Esophagus muscularis mucosa (tissue), 4 donors: ENCODE measurements at places on chromosomes 3 and 15. TPM values are rescaled to one million over a fixed set of nuclear protein-coding genes. Genes with fewer than 3 reads are reported as not detected.

- no peak for DNase-seq
Observed at GRCh38 chr3:154148541-154148940, 27.4 kb downstream of the ARHGEF26 start.

- DNase-seq = no peak
Observed at GRCh38 chr15:101723171-101723873, 951 bp downstream of the TARS3 start.

DNA sequence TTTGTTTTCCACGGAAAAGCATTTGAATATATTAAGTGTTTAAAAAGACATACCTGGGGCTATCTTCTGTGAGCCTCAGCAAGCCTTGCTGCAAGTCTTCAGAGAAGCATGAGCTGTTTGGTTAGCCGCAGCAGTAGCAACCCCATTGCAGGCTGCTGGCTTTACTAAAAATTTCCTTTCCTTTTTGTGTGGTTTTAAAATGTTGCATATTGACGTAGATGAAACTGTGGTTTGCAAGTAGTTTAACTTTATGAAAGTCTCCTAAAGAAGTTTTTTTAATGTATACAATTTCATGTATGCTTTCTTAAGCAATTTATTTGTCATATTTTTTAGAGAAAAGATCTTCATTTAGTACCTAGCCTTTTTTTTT lies at the start of gene GPR171:
Gene GPR171, minus strand, starts transcription at position 166 of the 370 bp plus-strand sequence. CDS start 3,830 bp downstream, outside the sequence.
- no peak for DNase-seq

DNA sequence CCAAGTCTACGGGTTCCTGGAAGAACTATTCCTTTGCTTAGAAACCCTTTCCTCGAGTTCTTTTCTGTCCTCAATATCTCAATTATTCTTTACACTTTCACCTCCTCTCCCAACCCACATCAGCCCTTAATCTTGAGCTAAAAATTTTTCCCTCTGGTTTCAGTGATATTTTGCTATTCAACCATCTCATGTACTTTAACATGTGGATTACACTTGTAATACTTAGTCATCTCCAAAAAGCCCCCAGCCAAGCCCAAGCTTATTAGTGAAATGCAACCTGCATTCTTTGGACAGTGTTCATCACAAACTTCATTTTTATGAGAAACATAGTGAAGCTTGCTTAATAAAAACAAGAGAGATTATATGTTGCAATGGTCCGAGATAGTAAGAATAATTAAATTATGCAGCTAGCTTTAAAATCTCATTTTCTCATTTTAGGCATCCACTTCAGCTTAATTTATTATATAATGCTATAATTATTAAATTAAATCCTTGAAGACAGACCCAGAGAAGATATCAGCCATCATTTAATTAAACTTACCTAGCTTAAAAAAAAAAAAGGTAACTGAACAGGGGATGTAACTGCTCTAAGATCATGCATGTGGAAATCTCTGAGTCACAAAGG lies 534.5 kb upstream of the TBL1XR1 start:
- DNase-seq = no peak

DNA sequence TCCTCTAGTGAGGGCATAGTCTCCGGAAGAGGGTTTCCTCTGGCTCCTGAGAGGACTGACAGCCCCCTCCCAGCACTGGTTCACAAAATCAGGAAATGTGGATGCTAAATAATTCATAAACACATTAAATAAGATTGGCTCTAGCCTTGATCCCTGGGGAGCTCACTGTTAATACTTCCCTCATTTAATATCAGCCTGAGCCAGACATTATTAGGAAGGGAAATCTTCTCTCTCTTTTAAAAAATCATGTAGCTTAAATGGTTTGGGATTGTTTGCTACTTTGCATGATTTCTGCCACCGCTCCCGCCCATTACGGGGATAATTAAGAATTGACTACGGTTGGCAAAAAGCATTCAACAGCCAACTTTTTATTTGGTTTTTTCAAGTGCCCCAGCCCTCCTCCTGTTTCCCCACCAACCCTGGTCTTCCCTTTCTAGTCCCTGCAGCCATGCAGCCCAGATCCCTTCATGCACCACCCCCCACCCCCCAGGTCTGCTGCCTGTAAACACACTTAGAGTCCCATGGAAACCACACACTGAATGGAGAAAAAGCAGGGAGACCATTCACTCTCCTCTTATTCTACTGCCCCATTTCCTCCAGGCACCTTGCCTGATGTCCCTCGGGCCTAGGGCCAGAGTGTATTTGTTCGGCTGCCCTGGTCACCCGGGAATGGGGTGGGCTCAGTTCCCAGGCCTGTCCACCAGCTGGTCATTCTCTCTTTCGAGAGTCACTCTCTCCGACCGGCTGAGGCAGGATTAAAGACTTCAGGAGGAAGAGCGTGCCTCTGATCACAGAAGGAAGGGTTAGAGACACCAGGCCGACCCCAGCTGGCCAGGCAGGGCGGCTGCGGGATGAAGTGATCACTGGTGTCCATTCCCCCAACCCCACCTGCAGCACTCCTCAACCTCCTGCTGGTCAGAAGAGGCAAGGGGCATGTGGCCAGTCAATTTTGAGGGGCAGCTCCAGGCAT lies 45.1 kb downstream of the SEMA5B start:
- no peak for DNase-seq

DNA sequence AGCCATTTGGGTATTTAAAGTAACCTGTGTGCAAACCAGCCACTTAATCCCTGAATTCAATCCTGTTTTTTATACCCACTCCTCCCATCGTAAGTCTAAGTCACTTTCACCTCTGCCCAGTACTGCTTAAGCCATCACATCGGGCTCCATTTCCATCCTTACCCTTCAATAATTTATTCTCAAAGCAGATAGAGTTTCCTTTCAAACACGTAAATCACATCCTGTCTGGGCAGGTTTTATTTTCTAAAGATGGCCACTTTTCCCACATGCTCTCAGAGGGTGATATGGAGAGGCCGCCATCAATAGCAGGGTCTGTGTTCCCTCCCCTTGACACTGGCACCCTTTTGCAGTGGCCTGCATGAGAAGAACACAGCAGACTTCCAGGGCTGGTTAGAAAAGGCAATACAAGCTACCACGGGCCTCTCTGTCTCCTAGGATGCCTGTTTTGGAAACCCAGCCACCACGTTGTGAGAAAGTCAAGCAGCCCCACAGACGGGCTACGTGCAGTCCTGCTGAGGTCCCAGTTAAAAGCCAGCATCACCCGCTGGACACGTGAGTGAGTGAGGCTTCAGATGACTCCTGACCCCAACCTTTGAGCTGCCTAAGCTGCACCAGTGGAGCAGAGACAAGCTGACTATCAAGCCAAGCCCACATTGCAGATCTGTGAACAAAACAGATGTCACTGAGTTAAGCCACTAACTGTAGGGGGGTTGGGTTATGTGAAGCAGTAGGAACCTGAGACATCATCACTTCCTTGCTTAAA lies 241.8 kb upstream of the SLCO3A1 start:
- DNase-seq = peak; percentile 37

DNA sequence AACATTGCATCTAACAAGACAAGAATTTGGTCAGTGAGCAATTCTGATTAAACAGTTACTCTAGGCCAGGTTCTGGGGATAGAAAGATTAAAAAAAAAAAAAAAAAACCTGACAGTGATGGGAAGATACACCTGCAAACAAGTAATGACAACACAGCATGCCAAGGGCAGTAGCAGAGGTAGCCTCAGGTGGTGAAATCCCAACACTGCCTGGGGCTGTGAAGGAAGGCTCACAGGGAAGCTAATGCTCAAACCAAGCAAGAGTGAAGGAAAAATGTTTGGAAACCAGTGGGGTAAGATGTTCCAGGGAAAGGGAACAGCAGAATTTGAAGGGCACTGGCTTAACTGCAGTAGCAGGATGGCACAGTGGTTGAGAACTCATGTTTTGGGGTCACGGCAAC lies 8.9 kb downstream of the RTP2 start:
- DNase-seq = no peak

- no peak for DNase-seq
Observed at GRCh38 chr15:47429376-47429775, 287.9 kb upstream of the SEMA6D start.

DNA sequence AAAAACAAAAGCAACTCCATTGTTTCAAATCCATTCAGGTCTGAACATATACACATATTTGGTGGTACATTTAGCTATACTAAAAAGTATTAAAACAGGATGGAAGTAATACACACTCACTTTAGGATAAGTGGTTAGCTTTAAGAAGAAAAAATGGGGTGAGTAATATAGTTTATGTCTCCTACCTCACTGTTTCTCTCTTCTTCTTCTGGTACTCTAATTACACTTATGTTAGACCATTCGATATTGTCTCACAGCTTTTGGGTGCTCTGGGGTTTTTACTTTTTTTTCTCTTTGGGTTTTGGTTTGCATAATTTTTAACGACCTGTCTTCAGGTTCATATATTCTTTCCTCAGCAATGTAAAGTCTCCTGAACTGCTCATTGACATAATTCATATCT lies 75.4 kb upstream of the AKAP13 start:
- no peak for DNase-seq

GRCh38 chr3:5276934-5277333 lies 89.4 kb downstream of the EDEM1 start:
- peak; percentile 37 for DNase-seq

GRCh38 chr3:72960812-72961518 lies 35.6 kb upstream of the PPP4R2 start:
- no peak for DNase-seq

DNA sequence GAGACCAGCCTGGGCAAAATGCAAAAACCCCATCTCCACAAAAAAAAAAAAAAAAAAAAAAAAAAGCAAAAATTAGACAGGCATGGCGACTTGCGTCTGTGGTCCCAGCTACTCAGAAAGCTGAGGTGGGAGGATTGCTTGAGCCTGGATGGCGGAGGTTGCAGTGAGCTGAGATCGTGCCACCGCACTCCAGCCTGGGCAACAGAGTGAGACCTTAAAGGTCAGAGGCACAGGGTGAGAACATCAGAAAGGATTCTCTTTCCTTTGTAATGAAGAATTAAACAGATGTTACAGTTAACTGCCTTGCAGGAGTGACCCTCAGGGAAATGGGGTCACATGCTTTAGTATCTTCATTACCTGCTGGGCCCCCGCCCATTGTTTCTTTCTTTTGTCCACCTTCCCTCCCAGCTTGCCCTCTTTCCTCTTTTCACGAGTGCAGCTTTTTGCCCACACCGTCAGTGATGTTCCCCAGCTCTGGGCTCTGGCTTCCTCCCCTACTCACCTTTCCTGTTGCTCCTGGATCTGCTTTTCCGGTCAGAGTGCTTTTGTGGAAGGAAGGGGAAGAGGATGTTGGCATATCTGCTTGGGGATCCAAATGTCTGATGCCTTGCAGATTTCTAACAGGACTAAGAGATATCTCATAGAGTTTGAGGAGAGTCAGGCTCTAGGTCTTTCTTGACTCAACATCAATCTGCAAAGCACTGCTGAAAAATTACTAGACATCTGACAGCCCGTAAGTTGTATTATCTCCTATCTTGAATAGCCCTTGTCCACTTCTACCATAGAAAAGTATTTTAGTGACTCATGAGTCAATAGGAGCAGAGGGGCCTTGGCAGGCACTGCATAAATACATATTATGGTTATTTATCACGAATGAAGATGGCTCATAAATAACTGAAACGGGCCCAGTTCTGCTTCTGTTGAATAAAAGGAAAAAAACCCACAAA lies 35.6 kb upstream of the NDUFB4 start:
- DNase-seq = peak; percentile 60

DNA sequence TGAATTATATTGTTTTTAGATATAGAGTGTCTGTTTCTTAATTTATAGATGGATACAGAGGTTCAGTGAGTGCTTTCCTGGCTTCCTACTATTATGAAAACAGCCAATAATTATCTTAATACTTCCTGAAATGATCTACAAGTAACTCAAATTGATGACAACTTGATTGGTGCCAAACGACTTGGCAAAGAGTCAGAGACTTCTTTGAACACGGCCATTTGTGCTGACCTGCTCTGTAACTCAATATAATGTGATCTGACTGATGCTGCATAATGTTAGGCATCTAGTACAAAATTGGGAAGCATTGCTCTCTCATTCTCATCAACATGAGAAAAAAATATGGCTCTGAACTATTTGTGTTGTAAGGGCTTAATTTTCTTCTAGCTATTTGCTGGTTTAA lies 193.9 kb downstream of the DIPK2A start:
- no peak for DNase-seq

GRCh38 chr3:139307072-139307491 lies 36.7 kb upstream of the MRPS22 start:
- DNase-seq = no peak

- no peak for DNase-seq
Observed at GRCh38 chr15:62066663-62067447, at the start of gene C2CD4A. C2CD4A (plus strand) TSS chr15:62066977; CDS start chr15:62067614, 637 bp downstream.

DNA sequence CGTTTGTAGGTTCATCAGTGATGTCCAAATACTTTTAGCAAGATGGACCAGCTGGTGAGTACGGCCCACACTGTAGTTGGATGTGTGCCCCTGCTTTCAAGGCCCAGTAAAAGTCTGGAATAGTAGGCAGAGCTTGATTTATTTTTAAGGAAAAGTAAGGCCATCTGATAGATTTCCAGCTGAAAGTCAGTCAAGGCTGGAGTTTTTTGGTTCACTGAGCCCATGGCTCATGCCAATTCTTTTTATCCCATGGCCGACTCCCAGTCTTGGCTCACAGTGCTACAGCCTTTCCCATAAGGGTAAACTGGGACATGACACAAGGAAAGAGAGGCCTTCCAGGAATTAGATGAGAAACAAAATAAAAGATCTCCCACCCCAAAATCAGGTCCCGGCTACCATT lies 13.5 kb downstream of the CCDC80 start:
- no peak for DNase-seq

DNA sequence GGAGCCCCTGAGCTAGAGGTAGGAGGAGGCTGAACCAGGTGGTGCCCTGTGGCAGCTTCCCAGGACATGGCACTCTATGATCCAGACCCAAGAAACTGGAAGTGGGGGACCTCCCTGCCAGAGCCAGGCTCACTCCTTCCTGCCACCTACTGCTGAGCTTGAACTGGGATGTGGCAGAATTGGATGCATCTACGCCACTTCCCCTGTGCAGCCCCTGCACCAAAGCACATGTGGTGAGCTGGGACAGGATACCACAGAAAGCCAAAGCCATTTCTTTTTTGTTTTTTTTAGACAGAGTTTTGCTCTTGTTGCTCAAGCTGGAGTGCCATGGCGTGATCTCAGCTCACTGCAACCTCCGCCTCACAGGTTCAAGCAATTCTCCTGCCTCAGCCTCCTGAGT lies 518.0 kb upstream of the PPP2R3A start:
- peak; percentile 37 for DNase-seq

DNA sequence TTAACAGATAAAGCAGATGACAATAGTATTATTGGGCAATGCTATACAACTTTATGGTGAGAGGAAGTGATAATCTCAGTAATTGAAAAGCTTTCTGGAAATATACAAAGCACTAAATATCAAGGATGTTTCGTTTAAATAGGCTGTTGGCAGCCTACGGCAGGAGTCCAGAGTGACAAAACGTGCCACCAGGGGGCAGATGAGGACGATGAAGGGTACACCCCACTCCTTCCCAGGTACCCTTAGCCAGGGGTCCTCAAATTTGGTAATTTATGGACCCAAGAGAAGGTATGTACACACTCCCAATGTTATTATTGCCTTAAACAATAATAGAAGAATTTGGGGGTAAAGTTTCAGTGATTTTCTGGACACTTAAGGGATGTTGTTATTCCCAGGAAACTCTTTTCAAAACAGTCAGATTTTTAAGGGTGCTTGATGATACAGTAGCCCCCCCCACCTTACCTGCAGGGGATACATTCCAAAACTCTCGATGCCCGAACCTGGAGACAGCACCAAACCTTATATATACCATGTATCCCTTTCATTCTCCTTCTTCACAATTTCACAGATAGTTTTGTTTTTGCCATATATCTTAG lies 1.4 kb upstream of the MAGEL2 start:
- no peak for DNase-seq

APBA2 gene
- total RNA-seq = 5.4 TPM

TMEM207 gene
- total RNA-seq = not detected
